Stimulated activated CD4-positive, alpha-beta T cell treated with anti-CD3 and anti-CD28 coated beads, TNF-alpha, amount 100 ng/mL, for 24 hours (primary cell): ENCODE measurements at places on chromosomes 5 and 9.

DNA sequence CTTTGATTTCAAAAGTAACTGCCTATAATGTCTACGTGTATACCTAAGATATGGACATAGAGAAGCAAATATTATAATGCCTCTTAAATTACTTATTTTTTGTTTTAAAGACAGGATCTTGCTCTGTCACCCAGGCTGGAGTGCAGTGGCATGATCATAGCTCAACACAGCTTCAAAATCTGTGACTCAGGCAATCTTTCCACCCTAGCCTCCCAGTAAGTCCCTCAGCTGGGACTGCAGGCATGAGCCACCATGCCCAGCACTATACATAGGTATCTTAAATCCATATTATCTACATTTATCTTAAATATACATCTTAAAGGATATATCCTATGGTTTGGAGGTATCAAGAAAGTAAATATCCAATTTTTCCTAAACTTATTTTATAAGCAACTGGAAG lies 261.2 kb downstream of the ARL15 start:
- no peak for DNase-seq

GRCh38 chr5:167643631-167644280 lies 647.7 kb upstream of the WWC1 start:
- no peak for DNase-seq

GRCh38 chr5:140339636-140340035 lies 6.8 kb downstream of the HBEGF start:
- no peak for DNase-seq

DNA sequence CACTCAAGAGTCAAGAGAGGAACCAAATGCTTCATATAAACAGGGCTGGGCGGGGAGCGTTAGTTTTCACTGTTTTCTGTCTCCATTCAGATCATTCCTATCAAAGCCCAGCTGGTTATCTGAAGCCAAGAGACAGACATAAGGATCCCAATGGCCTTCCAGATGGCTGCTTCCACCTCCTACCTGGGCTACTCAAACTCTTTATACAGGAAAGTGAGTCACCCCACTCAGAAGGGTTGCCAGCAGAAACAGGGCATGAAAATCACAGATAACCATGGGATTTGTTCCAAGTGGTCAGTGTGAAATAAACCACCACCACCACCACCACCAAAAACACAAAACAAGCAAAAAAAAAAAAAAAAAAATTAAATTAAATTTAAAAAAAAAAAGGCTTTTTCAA lies 5.5 kb downstream of the PRSS3 start:
- DNase-seq, result no peak

DNA sequence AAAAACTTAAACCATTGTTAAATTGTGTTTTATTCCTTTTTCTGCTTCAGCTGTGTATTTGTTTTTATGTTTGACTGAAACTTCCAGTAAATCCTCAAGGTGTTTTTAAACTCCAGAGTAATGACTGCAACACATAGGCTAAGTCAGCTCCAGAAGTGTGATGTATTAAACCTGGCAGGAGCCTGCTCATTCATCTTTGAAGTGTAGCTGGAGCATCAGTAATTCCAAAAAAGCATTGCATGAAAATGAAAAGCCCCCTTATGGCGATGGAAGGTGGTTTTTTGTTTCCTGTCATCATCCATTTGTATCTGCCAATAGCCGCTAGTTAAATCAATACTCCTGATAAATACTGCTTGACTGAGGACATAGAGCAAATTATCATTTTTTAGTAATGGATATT lies 474.2 kb upstream of the ADAMTS16 start:
- no peak for DNase-seq

- DNase-seq, result no peak
Measured at GRCh38 chr5:63050916-63051315, 472.3 kb downstream of the LRRC70 start.

DNA sequence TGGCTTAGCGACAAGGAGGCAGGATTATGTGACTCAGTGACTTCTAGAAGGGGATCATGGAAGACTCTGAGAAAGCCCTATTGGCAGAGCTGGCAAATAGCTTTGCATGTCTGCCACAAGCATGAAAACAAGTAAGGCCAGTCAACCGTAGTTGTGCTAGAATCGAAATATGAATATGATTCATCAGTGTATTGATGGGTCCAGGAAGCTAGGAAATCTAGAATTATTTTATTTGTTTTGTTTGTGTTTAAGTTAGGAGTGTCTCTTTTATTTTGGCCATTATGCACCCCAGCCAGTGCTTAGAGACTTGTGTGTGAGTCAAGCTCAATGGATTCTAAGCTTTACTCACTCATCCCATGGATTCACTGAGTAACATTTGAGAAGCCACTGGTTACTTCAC lies 3.8 kb upstream of the ITGA2 start:
- no peak for DNase-seq

DNA sequence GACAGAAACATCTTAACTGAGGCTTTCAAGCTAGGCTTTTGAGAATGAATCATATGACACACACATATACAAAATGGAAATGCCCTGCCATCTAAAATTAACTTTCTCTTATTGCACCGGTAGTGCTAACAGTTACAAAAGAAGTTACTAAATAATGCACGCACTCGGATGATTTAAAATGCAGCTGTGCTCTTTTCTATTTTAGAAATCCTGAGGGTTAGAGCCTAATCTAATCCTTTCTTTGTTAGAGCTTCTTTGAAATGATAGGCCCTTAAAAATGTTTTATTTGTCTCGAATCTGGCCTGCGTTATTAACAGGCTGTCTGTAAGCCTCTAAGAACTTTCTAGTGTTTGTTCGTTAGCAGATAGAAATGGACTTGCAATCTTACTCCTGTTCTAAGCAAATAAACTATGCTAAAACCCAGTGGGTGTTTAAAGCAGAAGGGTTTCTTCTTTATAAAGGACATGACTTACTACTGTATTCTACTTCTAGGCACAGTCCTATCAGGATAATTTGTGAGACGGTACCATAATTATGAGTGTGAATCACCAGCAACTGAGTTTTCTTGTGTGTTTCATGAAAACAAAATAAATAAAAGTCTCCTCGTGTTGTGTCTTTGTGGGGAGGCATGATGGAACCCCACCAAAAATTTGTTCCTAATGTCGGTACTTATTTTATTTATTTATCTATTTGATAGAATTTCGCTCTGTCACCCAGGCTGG lies 69.2 kb upstream of the MYO10 start:
- DNase-seq, result no peak

DNA sequence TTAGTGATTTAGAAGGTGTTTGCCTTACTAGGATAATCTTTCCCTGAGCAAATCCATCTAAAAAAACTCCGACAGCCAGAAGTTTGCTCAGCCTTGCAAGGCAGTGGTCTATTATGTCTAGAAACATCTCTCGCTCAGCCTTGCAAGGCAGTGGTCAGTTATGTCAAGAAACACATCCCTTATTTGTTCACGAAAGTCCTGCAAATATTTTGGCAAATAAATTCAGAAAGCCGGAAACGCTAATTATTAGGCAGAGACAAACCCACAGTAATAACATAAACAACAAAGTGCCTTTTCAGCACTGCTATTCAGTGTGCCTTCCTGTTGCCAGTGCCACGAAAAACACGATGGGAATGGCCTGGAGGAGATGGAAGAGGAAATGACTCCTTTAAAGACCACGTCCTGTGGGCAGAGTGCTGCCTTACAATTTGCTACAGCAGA lies 184.5 kb downstream of the GNAQ start:
- DNase-seq, result no peak

DNA sequence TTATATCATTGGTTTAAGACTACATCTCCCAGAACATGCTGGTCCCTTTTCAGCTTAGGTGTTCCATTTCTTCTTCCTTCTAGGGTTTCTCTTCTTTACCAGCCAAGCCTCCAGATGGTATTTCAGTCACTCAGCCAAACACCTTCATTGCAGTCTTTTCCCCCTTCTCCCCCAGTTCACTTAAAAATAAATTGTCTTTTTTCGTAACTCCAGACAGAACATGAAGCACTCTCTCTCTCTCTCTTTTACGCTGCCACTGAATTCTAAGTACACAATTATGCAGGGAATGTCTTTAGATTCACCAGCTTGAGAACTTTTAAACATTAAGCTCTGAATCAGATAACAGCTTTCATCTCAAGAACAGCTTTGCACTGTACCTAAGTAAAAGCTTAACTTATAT lies 419.7 kb upstream of the BRINP1 start:
- DNase-seq, result no peak

DNA sequence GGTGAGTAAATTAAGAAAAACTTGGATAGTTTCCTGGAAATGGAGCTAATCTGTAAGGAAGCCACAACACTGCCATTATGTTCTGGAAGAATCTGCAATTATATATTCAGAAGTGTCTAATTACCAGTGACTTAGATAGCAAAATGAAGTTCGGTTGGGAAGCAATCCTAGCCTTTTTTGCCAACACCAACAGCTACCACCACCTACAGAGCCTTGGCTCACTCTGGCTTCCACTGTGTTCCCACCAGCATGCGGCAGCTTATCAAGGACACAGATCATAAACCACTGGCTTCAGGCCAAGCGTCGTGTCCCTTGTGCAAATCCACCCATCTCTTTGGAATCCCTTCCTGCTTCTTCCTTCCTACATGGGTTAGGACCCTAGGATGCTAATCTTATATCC lies 118.0 kb upstream of the PCA3 start:
- no peak for DNase-seq

DNA sequence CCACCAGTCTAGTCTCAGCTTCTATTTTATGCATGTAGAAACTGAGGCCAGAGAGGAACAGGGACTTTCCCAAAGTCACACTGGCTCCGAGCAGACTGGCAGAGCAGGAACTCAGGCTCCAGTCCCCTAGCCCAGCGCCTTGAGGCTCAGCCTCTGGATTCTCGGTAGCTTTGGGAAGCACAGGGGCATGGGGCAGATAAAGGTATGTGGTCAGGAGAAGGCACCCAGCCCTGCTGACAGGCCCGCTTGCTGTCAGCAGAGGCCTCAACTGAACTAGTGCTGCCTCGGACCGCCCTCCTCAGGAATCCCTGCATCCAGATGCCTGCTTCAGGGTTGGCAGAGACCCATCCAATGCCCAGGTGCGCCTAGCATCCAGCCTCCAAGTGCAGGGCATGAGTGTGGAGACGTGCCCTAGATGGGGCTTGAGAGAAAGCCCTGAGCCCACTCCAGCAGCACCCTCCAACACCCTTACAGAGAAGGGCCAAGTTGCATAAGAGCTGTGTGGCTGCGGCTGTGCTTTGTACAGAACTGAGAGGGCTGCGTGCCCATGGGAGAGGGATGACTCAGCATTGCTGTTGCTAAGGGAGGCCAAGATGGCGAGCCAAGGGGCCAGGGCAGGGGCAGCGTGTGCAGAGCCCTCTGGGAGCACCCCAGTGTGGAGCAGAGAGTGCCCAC lies 168.6 kb downstream of the MACROH2A1 start:
- DNase-seq, result no peak

DNA sequence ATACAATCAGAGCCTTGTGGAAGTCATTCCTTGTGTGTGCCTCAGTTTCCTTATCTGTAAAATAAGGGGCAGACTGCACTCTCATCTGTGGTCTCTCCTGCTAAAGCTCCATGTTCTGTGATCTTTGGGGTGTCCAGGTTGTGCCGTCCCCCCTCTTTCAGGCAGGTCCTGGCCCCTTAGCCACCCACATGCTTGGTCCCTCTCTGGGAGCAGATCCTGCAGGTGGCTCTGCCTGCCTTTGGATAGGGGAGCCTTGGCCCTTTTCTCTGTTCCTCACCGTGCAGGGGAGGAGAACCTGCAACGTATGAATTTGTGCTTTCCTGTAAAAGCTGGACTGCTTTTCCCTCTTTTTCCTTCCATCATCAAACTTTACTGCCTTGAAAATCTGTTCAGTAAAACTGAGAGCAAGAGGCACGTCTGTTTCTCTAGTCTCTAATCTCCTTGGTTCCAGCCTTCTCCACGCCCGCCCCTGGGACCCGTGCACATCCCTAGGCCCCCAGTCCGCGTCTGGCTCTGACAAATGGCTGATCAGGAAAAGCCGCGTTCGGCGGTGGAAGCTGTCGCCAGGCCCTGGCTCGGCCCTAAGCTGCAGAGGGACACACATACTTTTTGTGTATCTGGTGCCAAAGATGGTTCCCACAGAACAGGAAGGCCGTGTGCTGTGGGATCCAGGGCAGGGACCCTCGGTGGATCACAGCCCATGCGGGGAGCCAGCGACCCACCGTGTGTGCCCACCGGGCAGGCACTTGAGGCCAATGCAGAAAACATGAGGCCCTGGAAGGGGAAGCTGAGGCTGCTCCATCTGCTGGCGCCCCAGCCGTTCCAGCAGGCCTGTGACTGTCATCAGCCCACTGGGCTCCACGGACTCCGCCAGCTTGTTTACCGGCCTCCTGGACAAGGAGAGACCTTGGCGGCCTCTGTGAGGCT lies 43.4 kb upstream of the COL5A1 start:
- no peak for DNase-seq

DNA sequence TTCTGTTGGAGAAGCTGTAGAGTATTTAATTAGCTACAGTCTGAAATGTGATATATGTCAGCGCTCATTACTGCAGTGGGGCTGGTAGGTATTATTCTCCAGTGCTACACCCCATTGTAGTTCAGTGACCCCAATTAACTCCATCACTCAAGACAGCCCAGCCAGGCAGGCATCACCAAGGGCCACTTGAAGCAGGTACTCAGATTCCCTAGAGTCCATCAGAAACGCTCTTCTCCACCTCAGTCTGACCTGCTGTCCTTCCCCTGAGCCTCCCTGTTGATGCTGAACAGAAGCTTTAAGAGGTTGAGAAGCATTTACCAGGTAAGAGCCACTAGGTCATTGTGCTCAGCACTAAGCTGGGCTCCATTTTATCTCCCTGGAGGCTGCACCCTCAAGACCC lies 71.8 kb downstream of the GALNT10 start:
- no peak for DNase-seq

DNA sequence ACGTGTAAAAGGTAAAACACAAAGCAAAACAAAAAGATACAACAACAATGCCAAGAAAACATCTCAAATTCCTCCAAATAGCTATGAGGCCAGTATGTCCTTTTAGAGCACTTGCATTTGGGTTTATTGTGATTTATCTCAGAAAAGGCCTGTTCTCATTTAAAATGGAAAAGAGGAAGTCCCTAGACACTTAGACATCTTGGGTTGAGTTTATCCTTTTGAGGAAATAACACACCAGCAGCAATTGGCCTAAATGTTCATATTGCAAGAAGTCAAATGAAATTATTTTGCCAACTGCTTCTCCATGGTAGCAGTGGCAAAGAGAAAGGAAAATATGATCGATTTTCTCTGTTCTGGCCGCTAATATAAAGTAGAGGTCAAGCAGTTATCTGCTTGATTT lies 43.6 kb upstream of the TRMT10B start:
- DNase-seq, result no peak

GRCh38 chr9:78490231-78490630 lies 193.3 kb downstream of the PSAT1 start:
- no peak for DNase-seq

DNA sequence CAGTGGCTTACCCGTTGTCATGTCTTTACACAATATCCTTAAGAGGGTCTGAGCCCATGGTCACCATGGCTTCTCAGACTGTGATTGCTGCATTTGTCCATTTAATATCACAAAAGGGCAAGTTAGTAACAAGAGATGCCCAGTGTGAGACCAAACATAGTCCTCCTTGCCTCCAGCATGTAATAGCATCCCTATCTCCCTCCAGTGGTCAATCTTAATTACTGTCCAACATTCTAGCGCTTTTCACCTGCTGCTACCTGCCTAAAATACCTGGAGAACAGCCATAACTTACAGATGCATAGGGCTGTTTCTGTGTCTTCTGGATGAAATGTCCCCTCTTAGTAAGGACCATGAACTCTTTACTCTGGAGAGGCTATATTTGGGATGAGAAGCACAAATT lies 267.2 kb upstream of the DAB2 start:
- DNase-seq, result no peak

GRCh38 chr9:93194641-93195040 lies 10.7 kb downstream of the WNK2 start:
- no peak for DNase-seq
